ENCODE measurements at places on chromosomes 4 and X.

GRCh38 chr4:86250619-86251018, 109.2 kb downstream of the MAPK10 start:
- DNase-seq = no peak

GRCh38 chr4:63296773-63297172, 1112.5 kb downstream of the TECRL start:
- DNase-seq = no peak

DNA sequence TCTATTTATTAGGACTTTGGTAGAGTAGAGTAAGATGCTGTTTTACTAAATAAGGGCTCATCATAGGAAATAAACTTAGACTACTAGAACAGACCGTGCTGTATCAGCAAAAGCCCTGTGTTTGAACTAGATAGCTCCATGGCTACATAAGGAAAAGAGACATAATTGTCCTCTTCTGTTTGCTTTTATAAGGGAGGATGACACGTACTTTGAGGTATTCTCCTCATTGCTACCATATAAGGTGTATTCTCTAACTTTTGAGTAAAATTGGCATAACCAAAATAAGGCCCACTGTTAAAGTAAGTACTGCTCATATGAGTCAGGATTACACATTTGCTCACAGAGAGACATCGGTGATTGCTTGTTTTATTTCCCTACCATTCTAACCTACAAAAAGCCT, 64.3 kb downstream of the PDLIM5 start:
- DNase-seq = no peak

- no peak for DNase-seq
Measured at GRCh38 chr4:124943145-124943889, 230.8 kb upstream of the ANKRD50 start.

GRCh38 chrX:41684138-41684537, 4.6 kb upstream of the GPR34 start:
- no peak for DNase-seq

- no peak for DNase-seq
Measured at GRCh38 chr4:66852843-66853242, 692.5 kb downstream of the CENPC start.

DNA sequence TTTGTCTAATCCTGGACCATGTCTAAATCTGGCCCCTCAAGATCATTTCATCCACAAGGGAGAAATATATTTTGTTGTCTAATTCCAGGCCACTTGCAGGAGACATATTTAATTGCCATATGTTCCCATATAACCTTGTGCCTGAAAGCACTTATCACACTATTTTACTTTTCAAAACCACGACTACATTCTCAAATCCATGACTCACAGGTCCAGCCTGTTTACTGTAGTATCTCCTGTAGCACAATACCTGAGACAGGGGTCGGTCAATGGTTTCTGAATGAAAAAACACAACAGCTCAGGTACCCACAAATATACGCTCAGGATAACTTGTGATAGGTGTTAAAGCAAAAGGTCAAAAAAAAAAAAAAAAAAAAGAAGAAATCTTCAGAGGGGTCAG, 60.9 kb downstream of the SEC24D start:
- DNase-seq = no peak

GRCh38 chr4:2932321-2932950, 30.8 kb downstream of the NOP14 start:
- no peak for DNase-seq

DNA sequence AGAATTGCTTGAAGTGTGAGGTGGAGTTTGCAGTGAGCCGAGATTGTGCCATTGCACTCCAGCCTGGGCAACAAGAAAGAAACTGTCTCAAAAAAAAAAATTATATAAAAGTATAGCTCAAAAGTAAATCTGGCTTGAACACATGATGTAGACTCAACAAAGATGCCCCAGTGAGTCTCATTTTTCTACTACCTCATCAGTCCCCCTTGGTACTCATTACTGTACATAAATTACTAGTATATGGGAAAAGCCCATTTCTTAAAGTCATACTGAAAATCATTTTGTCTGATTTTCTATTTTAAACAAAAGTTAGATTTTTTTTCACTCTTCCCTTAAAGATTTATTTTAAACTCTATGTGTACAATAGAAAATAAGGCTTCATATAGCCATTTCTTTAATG, 39.2 kb downstream of the FAM241A start:
- no peak for DNase-seq

DNA sequence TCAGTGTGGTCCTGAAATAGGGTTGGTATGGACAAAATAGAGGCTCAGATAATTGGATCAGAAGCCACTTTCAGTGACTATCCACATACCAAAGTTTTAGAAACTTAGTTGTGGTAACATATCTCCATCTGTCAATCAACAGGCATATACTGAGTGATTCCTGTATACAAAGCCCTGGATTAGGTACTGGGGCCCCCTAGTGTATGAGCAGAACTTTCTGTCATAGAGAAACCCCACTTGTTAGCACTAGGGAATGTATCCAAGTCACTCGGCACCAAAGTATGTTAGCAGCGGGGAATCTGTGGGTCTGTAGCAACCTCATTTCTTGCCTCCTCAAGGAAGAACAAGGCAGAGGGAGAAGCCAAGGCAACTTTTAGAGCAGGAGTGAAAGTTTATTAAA, 50.7 kb downstream of the MAP7D3 start:
- no peak for DNase-seq

Measured in activated effector memory CD4-positive, alpha-beta T cell treated with Interleukin-2 at 50 U/mL for 16 hours (primary cell).